Ascending aorta (tissue), 2 donors: ENCODE measurements at places on chromosomes 2 and 18. TPM values are rescaled to one million over a fixed set of nuclear protein-coding genes. Genes with fewer than 3 reads are reported as not detected.

DNA sequence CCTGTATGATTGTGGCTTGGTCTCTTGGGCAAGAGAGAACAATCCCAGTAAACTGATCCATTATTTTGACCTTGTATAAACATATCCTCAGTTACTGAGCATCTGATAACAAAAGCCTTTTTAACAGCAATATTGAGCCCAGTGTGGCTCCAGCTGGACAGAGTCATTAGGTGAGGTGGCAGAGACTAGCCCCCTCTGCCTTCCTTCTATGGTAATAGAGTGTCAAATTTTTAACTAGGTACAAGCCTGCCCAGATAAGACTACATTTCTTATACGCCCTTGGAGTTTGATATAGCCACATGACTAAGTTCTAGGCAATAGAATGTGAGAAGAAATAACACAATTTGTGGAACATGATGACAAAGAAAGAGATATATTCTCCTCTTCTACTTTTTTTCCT is 56.2 kb downstream of the HNMT start:
- no peak overlapping the region for H3K27ac ChIP-seq
- H3K27me3 ChIP-seq: no peaks in the 10 kb centered on the region
- H3K36me3 ChIP-seq: no peaks in the 10 kb centered on the region
- H3K4me1 ChIP-seq: peaks cover 7% of the 10 kb centered on the region

DHRS9 gene
- not detected for total RNA-seq

DNA sequence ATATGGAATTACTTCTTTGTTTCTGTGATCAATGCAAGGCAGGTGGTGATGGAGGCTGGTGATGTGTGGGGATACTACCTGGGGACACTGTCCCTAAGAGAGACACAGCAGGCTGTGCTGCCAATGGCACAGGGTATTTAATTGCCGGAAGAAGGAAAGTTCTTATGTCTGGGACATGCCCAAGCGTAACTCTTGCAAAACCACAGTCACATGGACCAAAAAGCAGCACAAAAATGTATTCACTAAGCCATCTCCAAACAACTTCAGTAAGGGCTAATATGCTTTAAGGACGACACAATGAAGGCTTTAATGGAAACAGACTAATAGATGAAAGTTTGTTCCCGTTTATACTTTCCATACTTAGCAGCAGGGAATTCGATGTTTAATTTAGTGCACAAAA is 49.7 kb upstream of the AP1S3 start:
- H3K4me3 ChIP-seq: no peak overlapping the region
- H3K27me3 ChIP-seq: no peaks in the 10 kb centered on the region
- no peaks in the 10 kb centered on the region for H3K4me1 ChIP-seq
- no peak overlapping the region for H3K27ac ChIP-seq

LIPG gene
- total RNA-seq: 1.6 TPM

DNA sequence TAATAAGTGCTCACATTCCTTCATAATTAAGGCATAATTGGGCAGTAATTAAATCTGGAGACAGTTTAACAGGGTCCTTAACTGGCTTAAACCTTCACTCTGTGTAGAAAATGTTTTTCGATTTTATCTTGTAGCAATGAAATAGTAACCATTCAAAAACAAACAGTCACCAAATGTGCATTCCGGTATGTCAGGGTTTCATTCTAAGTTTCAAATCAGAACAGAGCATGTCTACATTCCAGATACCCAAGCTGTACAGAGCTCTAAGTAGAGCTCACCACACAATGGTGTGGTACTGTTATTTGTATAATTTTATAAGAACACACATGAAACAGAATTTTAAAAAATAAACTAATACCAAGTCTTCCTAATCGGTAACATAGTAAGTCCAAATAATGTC is 52.6 kb downstream of the SMAD2 start:
- no peaks in the 10 kb centered on the region for H3K4me1 ChIP-seq
- H3K27ac ChIP-seq: no peak overlapping the region
- no peaks in the 10 kb centered on the region for H3K27me3 ChIP-seq

- H3K27me3 ChIP-seq: no peaks in the 10 kb centered on the region
- DNase-seq: no peak
- H3K4me3 ChIP-seq: no peak overlapping the region
- H3K36me3 ChIP-seq: no peaks in the 10 kb centered on the region
Measured at GRCh38 chr2:168158586-168158985, 88.8 kb downstream of the STK39 start.

DNA sequence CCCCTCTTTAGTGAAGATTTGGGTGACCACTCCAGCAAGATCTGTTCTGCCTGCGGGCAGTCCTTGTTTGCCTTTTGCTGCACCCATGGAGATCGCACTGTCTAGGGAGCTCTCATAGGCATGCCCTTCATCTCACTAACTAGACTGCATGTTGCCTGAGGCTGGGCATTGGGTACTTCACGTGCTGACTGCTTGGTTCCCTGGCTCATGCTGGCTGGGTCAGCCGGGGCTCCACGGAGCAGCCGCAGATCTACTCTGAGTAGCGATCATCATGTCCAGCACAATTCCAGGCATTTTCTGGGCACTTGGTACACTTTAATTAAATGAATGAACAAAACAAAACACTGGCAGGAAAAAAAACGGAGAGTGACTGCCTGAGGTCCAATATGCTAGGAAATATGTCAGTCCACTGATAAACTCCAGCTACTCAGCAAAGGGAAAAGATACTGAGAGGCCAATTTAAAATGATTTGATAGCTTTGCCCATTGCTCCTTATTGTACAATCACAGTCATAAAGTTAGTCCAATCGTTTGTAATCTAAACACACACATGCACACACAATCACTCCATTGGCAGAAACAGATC is 220.3 kb downstream of the C1D start:
- H3K36me3 ChIP-seq: no peaks in the 10 kb centered on the region
- no peak overlapping the region for H3K4me3 ChIP-seq
- H3K4me1 ChIP-seq: no peaks in the 10 kb centered on the region

DNA sequence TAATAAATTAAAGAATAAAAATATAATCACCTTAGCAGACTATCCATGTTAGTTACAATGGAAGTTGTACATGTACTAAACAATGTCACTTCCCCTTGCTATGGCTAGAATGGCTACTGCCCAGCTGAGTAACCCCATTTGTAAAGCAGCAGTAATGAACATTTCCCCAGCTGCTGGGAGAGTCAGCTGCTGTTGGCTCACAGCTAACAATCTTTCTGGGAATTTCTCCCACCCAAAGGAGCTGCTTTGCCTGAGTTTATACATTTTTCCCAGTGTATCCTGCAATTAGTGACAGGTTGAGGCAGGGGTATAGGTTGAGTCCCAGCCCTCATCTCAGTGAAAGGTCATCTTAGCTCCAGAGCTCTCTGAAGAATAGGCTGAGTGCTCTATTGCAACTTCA is 665.6 kb upstream of the KLHL29 start:
- no peak overlapping the region for H3K27ac ChIP-seq
- H3K4me1 ChIP-seq: no peaks in the 10 kb centered on the region
- H3K27me3 ChIP-seq: no peaks in the 10 kb centered on the region
- H3K36me3 ChIP-seq: no peaks in the 10 kb centered on the region
- no peak for DNase-seq
